Cardiac septum (tissue), 1 donor: ENCODE measurements at places on chromosomes 1 and 21. TPM values are rescaled to one million over a fixed set of nuclear protein-coding genes. Genes with fewer than 3 reads are reported as not detected.

The KRTAP19-3 gene
- total RNA-seq: not detected

The KLHDC9 gene
- total RNA-seq: 10.7 TPM

The MIXL1 gene
- 0.27 TPM for total RNA-seq

The LIN28A gene
- total RNA-seq: not detected

The TNFAIP8L2 gene
- 0.86 TPM for total RNA-seq

The SMG7 gene
- 40.2 TPM for total RNA-seq

The CHRM3 gene
- 0.40 TPM for total RNA-seq

The TMPRSS15 gene
- not detected for total RNA-seq

The TCHH gene
- 0.05 TPM for total RNA-seq

The RNF11 gene
- 137 TPM for total RNA-seq

The KCNH1 gene
- not detected for total RNA-seq

The ZP4 gene
- not detected for total RNA-seq

The KRTAP25-1 gene
- not detected for total RNA-seq

The SIPA1L2 gene
- 98.7 TPM for total RNA-seq

The GMEB1 gene
- 8.2 TPM for total RNA-seq

The OR2G6 gene
- total RNA-seq: not detected

The GSTM1 gene
- total RNA-seq: 44.1 TPM

The SHE gene
- 16.8 TPM for total RNA-seq

The SAMD13 gene
- 0.78 TPM for total RNA-seq

The HPDL gene
- total RNA-seq: not detected

The KHDRBS1 gene
- total RNA-seq: 73.1 TPM
